Stimulated activated CD4-positive, alpha-beta T cell treated with anti-CD3 and anti-CD28 coated beads, Interleukin-1b, Interleukin-23, amount 100 ng/mL, for 48 hours (primary cell): ENCODE measurements at places on chromosomes 12 and 14.
A peak's percentile ranks its signal among the peaks of the same experiment; 100 is the strongest.

- DNase-seq, result no peak
These were observed 10.7 kb upstream of the GPR68 start for GRCh38 chr14:91255026-91255695.

GRCh38 chr14:88195676-88196075 lies 127.4 kb downstream of the KCNK10 start:
- DNase-seq, result no peak

DNA sequence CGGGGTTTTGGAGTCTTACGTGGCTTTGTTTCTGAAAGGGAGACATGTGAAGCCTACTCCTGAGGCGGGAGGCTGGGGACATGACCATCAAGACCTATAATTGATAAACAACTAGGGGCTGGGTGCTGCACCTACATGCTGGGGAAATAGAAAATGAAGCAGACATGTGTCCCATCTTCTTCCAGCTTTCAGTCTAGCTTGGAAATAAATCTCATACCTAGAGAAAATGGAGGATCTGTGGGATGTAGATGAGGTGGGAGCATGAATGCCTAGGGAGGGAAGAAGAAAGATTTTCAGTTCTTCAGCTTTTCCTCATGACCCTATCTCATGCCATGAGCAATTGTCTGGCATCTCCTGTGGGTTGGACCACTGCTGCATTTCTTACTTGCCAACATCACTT lies 22.1 kb downstream of the EMP1 start:
- DNase-seq, result no peak

GRCh38 chr12:45468751-45469615 lies 253.1 kb downstream of the ANO6 start:
- DNase-seq, result no peak

DNA sequence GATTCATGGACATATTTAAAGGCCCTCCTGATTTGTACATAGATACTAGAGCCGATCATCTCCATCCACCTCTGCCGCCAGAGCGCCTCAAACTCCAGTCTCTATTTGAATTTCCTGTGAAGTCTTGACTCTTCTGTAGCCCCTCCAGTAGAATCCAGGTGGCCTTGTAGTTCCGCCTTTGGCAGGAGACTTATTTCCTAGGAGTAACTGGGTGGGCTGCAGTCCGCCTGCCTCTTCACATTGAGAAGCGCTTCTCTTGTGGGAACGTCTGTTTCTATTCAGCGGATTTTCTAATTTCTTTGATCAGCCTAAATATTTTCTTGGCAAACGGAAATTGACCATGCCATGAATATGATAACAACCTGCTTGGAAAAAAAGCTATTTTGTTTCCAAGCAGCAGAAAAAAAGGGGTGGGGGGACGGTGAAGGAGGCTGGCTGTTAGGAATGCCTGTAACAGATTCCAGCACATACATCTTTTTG lies 9.0 kb upstream of the SIX1 start:
- DNase-seq, result no peak

DNA sequence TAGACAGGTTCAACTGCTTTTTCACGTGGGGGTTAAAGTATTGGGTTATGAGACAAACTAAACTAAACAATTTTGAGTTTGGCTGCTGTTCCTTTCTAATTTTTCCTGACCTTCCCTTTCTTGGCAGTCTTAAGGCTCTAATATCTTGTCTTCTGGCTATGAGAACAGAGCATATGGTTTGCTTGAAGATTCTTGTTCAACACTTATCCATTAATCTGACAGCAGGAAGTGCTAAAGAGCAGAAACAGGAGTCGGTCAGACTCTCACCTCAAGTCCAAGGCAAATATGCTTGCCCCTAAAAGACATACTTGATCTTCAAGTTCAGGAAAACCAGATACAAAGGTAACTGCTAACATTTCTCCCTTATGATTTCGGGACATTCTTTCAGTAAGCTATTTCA lies 52.6 kb upstream of the KCNJ8 start:
- DNase-seq, result no peak

- peak; percentile 20 for DNase-seq
These were observed 100.9 kb upstream of the PARP11 start for GRCh38 chr12:3973973-3974644.

- DNase-seq, result no peak
These were observed 322.2 kb upstream of the DIO3 start for GRCh38 chr14:101239065-101239464.

- no peak for DNase-seq
These were observed 310.2 kb downstream of the CCDC91 start for GRCh38 chr12:28500373-28501024.

DNA sequence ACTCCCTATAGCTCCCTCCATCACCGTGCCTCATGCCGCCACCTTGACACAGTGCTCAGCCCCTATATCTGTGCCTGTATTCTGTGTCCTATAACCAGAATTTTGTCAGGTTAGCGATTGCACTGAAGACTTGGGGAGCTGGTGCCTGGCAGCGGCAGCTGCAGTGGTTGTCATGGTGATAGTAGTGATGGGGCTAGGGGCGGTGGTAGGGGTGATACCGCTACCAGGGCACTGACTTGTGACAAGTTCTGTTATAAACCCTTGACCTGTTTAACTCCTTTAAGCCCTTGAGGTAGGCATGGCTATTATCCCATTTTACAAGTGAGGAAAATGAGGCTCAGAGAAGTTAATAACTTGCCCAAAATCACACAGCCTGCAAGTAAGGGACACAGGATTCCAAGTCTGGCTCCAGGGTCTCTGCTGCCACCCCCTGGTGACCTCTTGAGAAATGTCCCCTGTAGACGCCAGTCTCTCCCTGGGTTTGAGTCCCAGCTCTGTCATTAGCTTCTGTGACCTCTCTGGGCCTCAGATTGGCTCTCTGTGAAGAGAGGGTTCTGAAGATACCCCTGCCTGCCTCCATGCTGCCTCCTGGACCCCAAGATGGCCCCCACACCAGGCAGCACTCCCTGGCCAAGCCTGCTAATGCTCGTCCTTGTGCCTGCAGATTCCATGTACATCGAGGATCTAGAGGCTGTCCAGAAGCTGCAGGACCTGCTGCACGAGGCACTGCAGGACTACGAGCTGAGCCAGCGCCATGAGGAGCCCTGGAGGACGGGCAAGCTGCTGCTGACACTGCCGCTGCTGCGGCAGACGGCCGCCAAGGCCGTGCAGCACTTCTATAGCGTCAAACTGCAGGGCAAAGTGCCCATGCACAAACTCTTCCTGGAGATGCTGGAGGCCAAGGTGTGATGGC lies 121.9 kb downstream of the ESRRB start:
- no peak for DNase-seq

DNA sequence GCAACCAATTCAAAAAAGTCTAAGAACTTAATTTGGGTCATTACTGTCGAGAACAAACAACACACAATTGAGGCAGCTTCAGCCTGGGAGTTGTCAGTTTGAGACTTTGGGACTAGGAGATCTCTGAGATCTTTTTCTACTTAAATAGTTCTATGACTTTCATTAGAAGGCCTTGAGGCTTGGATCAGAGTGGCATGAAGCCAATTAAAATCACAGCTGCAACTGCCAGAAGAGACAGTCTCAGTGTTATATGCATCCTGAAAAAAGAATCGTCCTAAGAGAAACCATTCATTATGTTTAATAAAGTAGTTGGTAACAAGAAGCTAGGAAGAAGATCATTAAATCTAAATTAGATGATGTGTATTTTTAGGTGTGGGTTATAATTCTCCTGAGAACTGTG lies 170.8 kb upstream of the RASSF8 start:
- no peak for DNase-seq

DNA sequence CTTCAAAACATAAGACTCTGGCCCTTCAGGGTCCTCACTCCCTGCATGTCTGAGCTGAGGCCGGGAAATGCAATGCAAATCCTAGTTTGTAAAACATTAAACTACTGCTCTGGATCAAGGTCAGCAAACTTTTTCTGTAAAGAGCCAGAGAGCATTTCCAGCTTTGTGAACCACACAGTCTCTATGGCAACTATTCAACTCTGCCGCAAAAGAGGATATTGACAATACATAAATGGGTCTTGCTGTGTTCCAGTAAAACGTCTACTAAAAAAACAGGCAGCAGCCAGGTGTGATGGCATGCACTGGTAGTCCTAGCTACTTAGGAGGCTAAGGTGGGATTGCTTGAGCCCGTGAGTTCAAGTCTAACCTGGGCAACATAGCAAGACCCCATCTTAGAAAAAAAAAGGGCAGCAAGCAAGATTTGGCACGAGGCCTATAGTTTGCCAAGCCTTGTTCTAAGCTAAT lies 22.3 kb downstream of the DDX24 start:
- no peak for DNase-seq

DNA sequence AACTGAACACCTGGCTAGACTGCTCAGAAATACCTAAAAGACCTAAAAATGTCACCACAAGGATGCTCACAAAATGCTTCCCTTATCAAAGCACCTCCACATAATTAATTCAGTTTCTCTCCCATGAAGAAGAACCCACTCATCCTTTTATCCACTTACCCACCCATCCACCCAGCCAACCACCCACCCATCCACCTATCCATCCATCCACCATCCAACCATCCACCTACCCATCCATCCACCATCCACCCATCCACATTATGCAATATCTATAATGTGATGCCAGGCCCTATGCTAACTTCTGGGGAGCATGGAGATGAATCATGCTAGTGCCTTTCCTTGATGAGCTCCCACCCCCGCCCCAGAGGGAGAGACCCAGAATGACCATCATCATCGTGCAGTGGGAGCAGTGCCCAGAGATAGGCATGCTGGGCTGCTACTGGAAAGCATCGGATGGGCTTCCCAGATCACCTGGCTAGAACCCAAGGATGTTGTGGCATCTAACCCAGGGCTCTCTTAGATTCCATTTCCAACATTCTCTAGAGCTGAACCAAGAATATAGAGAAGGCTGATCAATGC lies 166.6 kb downstream of the TTC7B start:
- DNase-seq, result no peak

GRCh38 chr14:103391048-103391447 lies 5.8 kb downstream of the MARK3 start:
- DNase-seq, result peak; percentile 18

DNA sequence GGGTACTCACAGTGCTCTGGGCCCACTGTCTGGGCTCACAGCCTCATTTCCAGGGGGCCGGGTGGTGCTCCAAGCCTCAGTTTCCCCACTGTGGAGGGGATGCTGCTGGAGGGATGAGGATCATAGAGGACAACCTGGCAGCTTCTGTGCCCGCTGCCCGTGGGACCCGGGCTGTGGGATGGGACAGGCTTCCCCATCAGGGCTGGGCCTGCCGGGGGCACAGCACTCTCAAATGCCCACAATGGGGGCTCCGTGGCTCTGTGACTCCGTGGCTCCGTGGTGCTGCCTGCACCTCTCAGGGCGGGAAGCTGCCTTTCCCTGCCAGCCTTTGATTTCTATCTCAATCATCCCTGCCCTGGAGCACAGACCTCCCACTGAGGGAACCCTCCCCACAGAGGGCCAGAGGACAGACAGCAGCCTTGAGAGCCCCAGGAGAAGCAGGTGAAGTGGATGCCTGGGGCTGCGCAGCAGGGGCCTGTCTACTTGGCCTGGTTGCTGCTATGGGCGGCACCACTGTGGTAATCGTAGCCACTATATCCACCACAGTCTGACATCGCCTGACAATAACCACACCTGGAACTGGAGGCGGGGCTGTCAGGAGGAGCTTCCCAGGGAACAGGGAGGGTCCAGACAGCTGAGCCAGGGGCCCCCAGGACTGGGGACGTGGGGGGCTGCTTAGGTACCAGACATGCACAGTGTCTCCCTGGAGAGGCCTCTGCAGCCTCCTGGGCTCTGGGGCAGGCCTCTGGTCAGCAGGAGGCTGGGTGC lies 375.9 kb downstream of the TMEM121 start:
- DNase-seq, result no peak

DNA sequence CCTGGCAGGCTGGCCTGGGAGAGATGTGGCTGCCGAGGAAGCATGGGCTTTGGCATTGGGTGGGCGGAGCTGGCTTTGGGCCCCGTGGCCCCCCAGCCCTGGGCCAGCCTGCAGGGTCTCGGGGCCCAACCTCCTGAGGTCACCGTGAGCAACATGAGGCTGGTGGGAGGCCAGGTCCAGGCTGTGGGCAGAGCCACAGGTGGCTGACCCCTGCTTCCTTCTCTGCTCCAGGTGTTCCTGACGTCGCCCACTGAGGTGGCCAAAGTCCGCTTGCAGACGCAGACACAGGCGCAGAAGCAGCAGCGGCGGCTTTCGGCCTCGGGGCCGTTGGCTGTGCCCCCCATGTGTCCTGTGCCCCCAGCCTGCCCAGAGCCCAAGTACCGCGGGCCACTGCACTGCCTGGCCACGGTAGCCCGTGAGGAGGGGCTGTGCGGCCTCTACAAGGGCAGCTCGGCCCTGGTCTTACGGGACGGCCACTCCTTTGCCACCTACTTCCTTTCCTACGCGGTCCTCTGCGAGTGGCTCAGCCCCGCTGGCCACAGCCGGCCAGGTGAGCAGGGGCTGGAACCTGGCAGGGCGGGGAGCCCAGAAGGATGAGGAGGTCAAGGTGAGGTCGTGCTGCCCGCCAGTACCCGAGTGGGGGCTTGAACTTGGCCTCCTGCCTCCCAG lies 5.5 kb downstream of the SLC25A47 start:
- DNase-seq, result no peak

GRCh38 chr14:65502676-65503124 lies 90.2 kb downstream of the FUT8 start:
- no peak for DNase-seq

DNA sequence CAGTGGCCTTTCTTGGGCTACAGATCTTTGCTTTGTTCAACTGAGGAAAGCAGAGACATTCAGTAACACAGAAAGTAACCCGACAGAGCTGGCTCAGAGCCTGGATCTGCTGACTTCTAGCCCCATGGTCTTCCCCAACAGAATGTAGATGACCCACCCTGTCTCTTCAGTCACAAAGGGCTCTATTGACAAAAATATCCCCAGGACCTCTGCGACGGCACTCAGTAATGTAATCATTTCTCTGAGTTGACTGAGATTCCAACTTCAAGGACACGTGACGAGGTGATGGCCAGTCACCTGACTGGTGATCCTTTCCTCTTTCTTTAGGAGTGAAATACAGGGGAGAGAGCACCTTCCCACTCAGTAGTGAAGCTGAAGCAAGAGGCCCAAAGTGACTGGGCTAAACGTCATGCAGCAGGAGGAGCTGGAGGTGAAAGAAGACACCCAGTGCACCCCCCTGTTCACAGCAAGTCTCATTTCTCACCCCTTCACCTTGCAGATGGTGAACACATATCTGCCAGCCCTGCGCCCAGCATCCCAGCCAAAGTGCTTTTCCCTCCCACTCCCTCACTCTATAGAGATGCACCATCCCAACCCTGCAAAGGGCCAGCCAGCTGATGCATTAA lies 179.2 kb upstream of the EGLN3 start:
- DNase-seq, result no peak

DNA sequence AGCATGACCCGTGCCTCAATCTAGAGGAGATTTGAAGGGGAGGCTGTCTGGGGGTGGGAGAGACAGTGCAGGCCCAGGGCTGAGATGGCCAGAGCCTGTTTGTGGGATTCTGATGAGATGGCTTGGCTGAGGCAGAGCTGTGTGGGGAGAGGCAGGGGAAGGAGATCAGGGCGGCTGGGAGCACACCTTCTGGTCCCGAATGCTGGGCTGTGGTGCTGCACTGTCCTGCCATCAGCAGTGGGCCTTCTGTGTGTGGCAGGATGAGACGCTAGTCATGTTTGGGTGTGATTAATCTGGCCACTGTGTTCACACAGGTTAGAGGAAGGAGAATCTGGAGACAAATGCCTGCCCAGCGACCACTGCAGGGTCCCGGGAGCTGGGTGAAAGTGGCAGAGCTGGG lies 300.9 kb downstream of the CACNA1C start:
- DNase-seq, result no peak

GRCh38 chr14:99862136-99862535 lies 68.9 kb downstream of the EML1 start:
- no peak for DNase-seq

GRCh38 chr12:93318720-93319522 lies 58.8 kb upstream of the NUDT4 start:
- no peak for DNase-seq
